COLO829 (cell line): ENCODE measurements at places on chromosomes 16 and 17.
A peak's percentile ranks its signal among the peaks of the same experiment; 100 is the strongest.

- DNase-seq, result no peak
Measured at GRCh38 chr17:6448473-6448872, 4.2 kb downstream of the PIMREG start.

- no peak for DNase-seq
Measured at GRCh38 chr17:45398800-45399199, 33.9 kb downstream of the ARHGAP27 start.

GRCh38 chr17:81710514-81711308, 1.4 kb upstream of the SLC25A10 start:
- DNase-seq, result no peak

DNA sequence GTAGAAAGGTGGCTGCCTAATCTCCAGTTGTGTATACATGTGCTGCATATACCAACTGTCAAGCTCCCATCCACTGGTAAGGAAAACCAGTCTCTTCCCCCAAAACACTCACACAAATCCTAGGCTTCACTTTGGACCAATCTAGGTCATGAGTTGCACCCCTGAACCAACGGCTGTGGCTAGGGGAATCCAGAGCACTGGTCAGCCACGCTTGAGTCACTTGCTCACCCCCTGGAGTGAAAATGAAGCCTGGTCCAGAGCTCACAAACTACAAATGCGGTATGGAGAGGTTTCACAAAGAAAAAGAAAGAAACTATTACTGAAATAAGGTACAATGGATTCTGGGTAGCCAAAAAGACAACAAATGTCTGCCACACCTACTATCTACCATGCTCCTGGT, 66.1 kb upstream of the NLK start:
- DNase-seq, result no peak

GRCh38 chr17:67435122-67435521, 58.0 kb downstream of the PITPNC1 start:
- DNase-seq, result no peak

DNA sequence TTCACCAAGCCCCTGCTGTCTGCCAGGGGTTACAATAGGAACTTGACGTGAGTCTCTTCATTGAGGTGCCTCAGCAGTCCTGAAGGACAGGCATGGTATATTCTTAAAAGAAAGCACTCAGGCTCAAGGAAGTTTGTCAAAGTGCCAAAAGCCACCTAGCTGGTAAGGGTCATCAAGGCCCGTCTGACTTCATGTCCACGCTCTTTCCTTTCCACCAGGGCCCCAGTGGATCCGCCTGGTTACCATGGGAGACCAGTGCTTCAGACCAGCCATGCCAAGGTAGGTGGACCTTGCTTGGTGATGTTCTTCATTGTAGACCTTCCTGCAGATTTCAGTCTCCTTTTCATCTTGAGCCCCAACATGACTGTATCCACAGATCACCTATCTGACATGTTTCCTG, 27.6 kb upstream of the CCL1 start:
- DNase-seq, result no peak

DNA sequence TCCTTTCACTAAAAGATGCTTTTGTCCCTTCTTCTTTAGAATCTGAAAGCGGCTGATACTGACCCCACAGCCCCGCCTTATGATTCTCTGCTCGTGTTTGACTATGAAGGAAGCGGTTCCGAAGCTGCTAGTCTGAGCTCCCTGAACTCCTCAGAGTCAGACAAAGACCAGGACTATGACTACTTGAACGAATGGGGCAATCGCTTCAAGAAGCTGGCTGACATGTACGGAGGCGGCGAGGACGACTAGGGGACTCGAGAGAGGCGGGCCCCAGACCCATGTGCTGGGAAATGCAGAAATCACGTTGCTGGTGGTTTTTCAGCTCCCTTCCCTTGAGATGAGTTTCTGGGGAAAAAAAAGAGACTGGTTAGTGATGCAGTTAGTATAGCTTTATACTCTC, 10.1 kb upstream of the TANGO6 start:
- no peak for DNase-seq

DNA sequence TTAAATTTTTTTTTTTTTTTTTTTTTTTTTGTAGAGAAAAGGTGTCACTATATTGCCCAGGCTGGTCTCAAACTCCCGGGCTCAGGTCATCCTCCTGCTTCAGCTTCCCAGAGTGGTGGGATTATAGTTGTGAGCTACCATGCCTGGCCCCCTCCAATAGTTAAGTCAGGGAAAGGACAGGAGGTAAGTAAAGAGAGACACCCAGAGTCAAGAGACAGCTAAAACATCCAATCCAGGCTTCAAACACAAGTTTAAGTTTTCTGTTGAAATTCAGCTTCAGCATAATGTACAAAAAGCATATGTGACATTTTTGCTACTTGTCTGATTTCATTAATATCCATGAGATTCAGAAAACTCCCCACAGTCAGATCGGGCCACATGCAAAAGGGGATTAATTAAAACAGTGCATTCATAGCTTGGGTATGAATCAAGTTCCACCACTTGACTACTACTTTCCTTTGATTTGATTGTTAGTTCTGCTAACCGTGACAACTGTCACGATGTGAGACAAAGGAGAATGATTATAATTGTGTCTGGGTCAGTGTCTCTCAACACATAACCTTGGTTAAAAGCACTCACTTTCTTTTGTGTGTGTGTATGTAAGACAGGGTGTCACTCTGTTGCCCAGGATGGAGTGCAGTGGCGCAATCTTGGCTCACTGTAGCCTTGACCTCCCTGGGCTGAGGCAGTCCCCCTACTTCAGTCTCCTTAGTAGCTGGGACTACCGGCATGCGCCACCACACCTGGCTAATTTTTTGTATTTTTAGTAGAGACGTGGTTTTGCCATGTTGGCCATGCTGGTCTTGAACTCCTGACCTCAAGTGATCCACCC, 184.9 kb downstream of the PARN start:
- no peak for DNase-seq

DNA sequence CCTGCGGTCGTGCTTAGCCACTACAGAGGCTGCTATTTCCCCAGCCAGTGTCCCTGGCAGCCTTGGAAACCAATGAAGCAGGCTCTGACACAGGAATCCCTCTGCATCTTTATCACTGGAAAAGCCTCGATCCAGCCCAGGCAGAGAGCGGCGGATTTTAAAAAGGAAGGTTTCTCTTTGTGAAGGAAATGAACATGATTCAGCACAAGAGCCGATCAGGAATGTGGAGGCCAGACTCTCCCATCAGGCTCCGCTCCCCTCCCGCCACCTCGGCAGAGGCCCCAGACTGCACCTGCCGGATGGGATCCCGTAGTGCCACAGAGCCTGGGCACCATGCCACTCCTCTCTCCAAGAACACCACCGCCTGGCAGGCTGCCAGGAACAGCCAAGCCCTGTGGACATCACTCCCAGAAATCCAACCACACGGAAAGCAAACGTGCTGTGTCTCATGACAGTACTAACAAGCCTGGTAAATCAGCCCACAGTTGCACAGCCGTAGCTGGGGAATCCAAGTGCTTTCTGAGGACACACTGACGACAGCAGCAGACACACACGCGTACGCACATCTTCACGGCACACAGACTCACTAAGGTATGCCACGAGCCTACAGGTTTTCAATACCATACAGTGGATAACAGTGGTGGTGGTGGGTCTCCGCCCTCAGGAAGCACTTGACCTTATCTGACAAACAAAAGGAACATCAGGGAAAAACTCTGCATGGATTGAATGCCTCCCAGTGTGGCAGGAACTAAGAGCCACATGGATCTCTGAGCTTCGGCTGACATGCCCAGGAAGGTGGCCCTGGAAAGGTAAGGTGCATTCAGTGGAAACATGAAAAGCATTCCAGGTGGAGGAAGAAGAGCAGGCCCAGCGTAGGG, 5.4 kb downstream of the LRRC75A start:
- peak; percentile 24 for DNase-seq

DNA sequence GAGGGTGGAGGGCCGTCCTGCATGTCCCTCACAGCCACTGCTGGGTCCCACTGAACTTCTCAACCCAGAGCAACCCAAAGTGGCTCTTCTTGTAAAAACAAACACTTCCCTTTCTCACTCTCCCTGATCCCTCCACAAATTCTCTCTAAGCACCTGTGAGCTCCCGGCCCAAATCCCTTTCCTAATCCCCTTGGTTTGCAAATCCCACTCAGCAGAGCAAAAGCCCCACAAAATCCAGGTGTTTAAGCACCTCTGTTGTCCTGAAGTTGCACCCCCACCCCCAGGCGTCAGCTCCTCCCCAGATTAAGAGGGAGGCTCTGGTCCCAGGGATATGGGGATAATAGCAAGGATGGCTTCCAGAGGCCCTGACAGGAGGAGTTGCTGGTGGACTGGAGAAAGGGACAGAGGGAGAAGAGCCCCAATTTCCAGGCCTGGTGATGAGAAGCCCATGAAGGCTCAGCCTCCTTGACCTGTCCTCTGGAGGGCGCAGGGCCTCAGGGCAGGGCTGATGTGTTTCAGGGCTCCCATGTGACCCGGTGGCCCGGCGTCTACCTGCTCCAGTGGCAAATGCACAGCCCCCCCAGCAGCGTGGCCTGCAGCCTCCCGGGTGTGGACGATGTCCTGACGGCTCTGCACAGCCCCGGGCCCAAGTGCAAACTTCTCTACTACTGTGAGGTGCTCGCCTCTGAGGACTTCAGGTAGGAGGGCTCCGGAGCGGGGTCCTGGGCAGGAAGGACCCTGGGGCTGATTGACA, 23.0 kb downstream of the NAGPA start:
- no peak for DNase-seq

- no peak for DNase-seq
Measured at GRCh38 chr16:77843405-77843804, 55.0 kb downstream of the VAT1L start.
